ENCODE measurements at places on chromosomes 13 and 19. TPM values are rescaled to one million over a fixed set of nuclear protein-coding genes. Genes with fewer than 3 reads are reported as not detected.

DNA sequence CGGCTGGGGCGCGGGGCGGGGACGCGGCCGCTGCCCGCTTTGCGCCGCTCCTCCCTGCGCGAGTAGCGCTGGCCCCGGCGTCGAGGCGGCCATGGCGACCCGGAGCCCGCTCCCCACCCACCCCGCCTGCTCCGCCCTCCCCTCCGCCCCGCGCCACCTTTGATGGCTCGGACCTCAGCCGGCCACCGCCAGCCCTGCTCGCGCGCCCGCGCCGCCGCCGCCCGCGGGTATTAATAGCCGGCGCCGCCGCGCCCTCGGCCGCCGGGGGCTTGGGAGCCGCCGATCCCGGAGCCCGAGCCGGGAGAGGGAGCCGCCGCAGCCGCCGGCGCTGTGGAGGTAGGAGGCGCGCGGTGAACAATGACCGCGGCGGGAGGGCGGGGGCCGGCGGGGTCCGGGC, 261 bp downstream of the FARP1 start:
- no peak for DNase-seq

ZNF550 gene
- 11.2 TPM for total RNA-seq

LHB gene
- total RNA-seq: not detected

PALM3 gene
- total RNA-seq: 5.0 TPM

ZNF506 gene
- 28.1 TPM for total RNA-seq

KASH5 gene
- not detected for total RNA-seq

DNA sequence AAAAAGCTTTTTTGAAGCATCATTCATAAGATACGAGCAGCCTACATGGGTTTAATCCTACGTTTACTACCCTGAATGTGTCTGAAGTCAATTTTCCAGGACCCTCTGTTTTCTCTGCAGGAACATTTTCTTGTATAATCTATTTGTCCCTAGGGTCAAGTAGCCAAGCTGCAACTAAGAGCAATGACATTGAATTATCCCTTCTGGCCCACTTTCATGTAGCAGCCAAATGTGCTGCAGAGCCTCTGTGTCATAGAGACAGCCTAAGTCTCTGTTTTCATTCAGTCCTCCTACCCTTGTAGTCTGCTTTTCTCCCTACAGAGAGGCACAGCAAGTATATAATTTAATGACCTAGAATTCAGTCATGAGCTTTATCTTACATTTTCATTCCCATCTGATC, 82.1 kb downstream of the ZAR1L start:
- DNase-seq: no peak

All from dorsolateral prefrontal cortex (tissue), 122 donors.